GM12891 (cell line): ENCODE measurements at places on chromosomes 16 and 17.

GRCh38 chr17:1003633-1003971 lies 6.7 kb downstream of the TIMM22 start:
- no peak for DNase-seq

DNA sequence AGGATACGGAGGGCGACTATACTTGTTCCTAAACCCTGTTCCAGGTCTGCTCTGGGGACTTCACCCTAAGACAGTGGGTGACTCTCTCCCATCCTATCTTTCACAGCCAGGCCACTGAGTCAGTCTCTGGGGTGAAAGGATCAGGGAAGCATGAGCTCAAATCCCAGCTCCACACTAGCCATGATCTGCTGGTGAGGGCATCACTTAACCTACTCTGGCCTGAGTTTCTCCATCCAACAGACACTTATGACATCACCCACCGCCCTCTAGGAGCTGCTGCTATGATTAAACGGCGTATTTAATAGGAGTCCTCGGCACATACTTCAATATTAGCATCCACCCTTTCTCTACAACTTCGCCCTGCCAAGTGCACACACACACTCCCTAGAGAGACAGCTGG lies 10.1 kb downstream of the GAST start:
- DNase-seq = no peak

- DNase-seq = no peak
Observed at GRCh38 chr17:27318633-27319032, 24.7 kb downstream of the WSB1 start.

DNA sequence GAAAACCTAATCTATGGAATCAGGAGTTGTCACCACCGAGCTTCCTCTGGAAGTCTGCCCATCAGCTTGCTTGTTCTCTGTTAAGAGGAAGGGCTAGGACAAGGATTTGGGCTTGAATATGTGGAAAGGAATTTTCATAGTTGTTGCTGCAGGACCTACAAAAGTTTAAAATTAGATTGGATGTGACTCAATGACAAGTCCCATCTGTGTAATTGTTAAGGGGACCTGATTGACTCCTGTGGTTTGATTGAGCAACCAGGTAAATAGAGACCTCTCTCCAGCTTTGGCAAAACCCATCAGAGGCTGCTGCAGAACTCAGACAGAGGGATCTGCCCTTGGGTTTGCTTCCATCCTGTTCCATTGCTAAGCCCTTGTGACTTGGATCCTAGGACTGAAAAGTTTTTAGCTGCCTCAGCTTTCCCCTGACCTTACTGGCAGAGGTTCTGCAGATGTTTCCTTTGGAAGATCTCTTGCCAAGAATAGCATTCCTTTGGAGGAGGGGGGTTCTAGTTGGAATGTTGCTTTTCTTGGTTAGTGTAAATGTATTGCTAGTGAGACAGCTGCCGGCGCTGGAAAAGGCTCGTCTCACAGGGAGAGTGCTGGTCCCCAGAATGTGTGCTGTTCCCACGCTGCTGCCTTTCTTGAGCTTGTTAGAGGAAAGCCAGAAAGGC lies 50.0 kb downstream of the SF3B3 start:
- DNase-seq = no peak

DNA sequence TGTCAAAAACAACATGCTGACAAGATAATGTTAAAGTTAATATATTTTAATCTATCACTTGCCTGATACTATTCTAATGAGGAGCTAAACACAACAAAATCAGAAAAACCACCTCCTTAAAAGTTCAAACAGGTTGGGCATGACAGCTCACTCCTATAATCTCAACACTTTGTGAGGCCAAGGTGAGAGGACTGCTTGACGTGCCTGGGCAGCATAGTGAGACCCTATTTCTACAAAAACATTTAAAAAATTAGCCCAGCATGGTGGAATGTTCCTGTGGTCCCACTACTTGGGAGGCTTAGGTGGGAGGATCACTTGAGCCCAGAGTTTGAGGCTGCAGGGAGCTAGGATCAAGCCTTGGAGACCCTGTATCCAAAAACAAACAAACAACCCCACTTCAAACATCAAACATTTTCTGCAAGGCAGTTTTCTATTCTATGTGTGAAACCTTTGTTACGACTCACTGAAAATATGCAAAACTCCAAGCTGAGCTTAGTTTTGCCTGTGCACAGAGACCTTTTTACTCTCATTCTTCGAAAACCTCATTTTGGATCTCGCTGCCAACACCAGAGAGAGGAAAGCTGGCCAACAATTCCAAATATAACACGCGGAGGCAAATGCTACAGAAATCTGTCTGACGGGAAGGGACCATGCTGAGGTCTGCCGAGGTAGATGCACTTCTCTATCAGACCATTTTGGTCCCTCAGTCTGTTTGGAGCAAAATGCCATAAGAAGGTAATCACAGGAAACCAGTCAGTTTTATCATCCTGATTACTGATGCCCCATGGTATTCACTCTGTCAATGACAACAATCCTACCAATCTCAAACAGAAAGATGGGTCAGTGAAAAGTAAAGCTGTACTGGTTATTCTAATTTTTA lies 6.2 kb downstream of the PHF12 start:
- no peak for DNase-seq

- peak; percentile 97 for DNase-seq
Observed at GRCh38 chr16:83898463-83899271, at the start of gene MLYCD. TSS of gene MLYCD (plus strand) at chr16:83899115. CDS start at chr16:83899145, 30 bp downstream.

- DNase-seq = peak; percentile 31
Observed at GRCh38 chr16:10668322-10669045, 26.2 kb downstream of the TEKT5 start.

DNA sequence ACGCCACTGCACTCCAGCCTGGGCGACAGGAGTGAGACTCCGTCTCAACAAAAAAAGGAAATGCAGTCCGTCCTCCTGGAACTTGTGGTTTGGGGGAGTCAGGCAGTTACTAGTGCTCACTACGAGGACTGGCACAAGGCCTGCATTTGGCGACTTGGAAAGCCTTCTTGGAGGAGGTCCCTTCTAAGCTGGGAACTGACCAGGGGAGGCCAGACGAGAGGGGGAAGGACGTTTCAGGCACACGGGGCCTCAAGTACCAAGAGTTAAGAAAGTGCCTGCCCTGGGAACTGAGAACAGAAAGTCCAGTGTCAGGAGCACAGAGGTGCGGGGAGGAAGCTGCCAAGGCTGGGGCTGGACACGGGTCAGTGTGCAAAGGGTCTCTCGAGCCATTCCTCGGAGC lies 89.9 kb downstream of the ABR start:
- no peak for DNase-seq

GRCh38 chr16:30927789-30928378 lies 4.5 kb downstream of the FBXL19 start:
- peak; percentile 67 for DNase-seq

DNA sequence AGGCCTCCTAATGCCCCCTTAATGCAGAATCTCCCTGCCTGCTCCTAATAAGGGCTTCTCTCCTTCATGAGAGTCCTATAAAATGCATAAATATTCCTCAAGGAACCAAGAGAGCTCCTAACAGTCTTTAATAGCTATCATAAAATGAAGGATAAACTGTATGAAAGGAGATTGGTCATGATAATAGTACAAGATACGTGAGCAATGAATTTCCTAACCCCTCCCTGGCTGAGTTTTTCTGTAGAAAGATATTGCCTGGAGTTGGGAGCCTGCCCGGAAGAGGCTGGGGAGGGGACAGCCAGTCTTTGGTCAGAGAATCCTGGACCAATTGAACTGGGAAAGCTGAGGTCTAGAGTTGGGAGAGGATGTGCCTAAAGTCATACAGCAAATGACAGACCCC lies 321.9 kb upstream of the CDH5 start:
- no peak for DNase-seq

- no peak for DNase-seq
Observed at GRCh38 chr17:49964303-49964768, 4.7 kb upstream of the DLX4 start.

- no peak for DNase-seq
Observed at GRCh38 chr16:62870554-62870953, 834.3 kb upstream of the CDH8 start.

DNA sequence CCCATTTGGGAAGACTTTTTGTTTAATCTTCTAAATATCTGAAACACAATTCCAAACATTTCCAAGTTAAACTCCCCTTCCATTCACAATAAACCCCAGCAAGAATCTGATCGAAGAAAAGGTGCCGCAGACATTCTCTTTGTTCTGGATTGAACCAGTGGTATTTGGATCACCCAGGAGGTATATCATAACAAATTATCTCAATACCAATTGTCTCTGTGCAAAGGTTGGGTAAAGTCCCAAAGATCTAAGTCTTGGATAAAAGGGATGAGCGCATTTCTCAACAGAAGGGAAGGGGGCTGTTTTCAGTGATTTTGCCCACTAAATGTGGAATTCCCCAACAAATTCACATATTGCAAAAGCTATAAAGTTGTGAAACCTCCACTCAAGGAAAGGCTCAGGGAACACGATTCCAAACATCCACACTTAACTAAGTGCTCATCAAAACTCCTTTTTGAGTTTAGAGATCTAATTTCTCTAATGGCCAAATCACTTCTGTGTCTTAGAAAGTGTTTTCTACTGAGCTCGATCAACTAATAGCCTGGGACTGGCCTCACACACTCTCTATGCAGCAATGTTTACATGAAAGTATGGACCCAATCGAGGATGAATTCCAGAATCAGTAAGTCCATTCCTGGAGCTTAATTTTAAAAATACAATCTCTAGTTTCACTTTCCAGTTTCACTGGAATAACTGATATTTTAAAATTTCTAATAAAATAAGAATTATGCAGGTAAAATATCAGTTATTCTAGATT lies 30.9 kb downstream of the SALL1 start:
- DNase-seq = no peak

- no peak for DNase-seq
Observed at GRCh38 chr17:37207103-37207502, 168.7 kb upstream of the C17orf78 start.

DNA sequence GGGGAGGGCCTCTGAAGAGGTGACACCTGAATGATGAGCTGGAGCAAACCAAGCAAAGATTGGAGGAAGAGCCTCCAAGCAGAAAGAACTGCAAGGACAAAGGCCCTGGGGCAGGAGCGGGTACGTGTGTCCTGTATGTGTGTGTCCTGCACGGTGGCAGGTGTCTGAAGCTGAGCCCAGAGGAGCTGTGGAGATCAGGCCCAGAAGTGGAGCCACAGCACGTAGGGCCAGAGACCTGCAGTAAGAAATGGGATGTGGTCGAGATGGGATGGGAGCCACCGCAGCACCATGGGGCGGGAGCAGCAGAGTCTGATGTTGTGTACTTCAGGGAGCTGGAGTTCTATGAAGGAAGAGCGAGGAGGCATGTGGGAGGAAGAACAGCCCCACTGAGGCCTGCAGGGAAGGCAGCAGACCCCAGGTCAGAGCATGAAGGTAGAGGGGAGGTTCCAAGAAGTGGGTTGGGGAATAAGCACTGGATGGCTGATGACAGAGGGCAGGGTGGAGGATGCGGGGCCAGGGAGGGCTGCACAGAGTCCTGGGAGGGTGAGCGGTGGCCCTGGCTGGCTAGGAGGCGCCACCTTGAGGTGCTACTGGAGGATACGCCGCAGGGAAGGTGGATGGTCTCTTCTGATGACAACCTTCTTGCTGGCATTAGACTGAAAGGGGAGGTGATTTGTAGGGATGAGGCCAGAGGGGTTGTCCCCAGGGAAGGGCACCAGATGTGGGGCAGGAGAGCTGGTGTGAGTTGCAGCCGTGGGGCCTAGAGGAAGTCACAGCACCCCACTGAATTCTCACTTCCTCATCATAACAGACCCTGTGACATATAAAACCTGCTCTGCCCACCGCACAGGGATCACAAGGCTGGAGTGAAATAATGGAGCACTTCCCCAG lies 10.6 kb upstream of the CETP start:
- DNase-seq = no peak

DNA sequence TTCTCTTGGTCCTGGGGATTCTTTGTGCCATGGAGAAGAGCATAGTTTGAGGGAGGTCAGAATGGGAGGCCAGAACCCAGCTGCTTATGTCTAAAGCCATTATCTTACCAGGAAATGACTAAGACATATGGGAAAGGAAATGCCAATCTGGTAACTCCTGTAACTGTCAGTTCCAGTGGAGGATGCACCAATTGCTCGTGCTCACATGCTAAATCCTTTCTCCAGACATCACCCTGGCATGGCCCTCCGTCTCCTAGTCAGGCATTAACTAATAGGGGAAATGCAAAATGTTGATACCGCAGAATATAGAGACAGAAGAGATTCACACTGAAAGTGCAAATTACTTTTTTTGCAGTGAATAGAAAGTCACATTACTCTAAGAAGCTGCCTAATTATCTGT lies 255.6 kb upstream of the HSBP1 start:
- DNase-seq = no peak

- DNase-seq = no peak
Observed at GRCh38 chr17:2624292-2624731, 30.9 kb downstream of the PAFAH1B1 start.

- peak; percentile 16 for DNase-seq
Observed at GRCh38 chr16:25707982-25708583, 16.3 kb downstream of the HS3ST4 start.

GRCh38 chr16:86549076-86549892 lies 5.8 kb downstream of the MTHFSD start:
- no peak for DNase-seq

DNA sequence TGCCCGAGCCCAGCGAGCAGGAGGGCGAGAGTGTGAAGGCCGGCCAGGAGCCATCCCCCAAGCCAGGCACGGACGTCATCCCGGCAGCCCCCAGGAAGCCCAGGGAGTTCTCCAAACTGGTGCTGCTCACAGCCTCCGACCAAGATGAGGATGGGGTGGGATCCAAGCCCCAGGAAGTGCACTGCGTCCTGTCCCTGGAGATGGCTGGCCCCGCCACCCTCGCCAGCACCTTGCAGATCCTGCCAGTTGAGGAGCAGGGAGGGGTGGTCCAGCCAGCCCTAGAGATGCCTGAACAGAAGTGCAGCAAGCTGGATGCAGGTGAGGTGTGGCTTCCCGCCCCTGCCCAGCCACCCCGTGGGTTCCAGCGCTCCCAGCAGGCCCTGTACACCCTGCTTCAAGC lies 18.0 kb downstream of the FLYWCH1 start:
- DNase-seq = no peak

- DNase-seq = no peak
Observed at GRCh38 chr17:1322014-1322428, 42.6 kb downstream of the TRARG1 start.

- DNase-seq = no peak
Observed at GRCh38 chr17:45013021-45013997, 38.1 kb downstream of the DCAKD start.

- no peak for DNase-seq
Observed at GRCh38 chr16:81655469-81656162, 123.5 kb upstream of the PLCG2 start.

GRCh38 chr16:24753437-24753836 lies 24.0 kb downstream of the TNRC6A start:
- no peak for DNase-seq

GRCh38 chr17:77709594-77709993 lies 248.9 kb upstream of the TNRC6C start:
- no peak for DNase-seq

DNA sequence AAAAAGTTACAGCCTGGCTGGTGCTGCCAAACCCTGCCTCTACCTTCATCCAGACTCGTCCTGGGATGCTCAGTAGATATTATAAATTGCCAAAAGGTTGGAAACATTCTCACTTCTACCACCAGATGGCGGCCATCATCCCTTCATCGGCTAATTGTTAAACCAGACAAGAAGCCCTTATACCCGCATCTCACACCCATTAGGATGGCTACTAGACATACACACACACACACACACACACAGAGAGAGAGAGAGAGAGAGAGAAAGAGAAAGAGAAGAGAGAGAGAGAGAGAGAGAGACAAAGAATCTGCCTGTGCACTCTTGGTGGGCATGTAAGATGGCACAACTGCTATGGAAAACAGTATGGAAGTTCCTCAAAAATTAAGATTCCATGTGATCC lies 15.0 kb upstream of the SCIMP start:
- DNase-seq = peak; percentile 58
